ENCODE measurements at places on chromosomes 11 and 22. TPM values are rescaled to one million over a fixed set of nuclear protein-coding genes. Genes with fewer than 3 reads are reported as not detected.
A peak's percentile ranks its signal among the peaks of the same experiment; 100 is the strongest.

DNA sequence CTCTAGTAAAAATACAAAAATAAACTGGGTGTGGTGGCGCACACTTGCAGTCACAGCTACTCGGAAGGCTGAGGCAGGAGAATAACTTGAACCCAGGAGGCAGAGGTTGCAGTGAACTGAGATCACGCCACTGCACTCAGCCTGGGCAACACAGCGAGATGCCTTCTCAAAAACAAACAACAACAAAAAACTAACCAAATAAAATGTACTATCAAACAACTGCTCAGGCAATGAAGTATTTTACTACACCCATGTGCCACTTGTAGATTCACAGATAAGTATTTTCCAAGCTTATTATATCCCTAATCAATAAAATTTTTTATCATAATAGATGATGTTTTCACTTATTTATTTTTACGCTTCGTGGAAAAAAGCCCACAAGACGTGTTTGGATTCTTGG lies 924 bp downstream of the C11orf65 start:
- DNase-seq = no peak

PGA5 gene
- 2.1 TPM for polyA plus RNA-seq

GRCh38 chr22:30754971-30755758 lies 60.5 kb downstream of the OSBP2 start:
- DNase-seq = peak; percentile 67

SERPIND1 gene
- polyA plus RNA-seq = not detected

- no peak for DNase-seq
These were observed 35.5 kb downstream of the RNF141 start for GRCh38 chr11:10505278-10506007.

OR10D3 gene
- not detected for polyA plus RNA-seq

FAM227A gene
- polyA plus RNA-seq = 0.76 TPM

CLCF1 gene
- 4.0 TPM for polyA plus RNA-seq

DNA sequence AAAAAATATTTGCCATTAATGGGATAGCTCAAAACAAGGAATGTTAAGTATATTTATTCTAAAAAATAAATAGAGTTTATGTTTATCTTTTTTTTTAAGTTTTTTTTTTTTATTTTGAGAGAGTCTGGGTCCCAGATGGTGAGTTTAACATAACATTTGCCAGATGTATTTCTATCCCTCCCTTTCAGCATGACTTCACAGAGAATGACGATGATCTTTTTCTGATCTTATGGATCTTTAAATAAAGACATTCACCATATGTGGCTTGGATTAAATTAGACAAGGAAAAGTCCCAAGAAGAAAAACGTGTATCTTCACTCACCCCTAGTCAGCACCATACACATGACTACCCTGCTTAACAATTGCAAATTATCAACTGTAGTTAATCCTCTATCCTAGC lies 839.8 kb upstream of the CNTN5 start:
- peak; percentile 6 for DNase-seq

DNA sequence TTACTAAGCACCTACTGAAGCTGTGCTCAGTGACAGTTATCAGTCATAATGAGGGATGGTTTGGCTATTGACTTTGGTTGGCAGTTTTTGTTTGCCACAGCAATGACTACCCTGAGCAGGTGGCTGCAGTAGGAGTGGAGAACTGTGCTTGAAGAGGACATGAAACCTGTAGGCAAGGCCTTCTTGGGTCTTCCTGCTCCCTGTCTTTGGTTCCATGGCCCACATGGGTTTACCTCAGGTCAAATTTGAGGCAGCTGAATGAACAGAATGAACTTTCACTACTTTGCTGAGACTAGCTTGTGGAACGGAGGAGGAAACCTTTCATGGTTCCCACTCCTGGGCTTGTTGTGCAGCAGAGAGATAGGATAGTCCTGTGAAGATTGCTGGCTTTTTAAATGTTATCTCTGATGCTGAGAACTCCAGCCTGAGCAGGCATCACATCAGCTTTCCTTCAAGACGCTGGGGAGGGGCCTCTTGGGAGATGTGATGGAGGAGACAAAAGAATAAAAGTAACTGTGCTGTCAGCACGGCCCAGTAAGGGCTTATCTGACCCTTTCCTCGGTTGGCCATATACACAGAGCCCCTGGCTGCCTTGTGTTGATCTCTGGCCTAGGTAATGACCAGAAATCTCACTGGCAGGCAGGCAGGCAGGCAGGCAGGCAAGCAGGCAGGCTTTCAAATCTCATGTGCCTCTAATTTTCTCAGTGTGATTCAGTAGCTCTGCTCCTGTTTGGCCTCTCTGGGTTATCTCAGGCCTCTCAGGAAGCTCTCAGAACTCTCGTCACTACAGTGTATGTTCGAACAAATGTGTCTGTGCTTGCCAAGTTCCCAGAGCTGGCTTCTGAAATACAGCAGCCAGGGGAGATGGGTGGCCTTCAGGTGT lies 12.0 kb downstream of the STIM1 start:
- peak; percentile 33 for DNase-seq

DNA sequence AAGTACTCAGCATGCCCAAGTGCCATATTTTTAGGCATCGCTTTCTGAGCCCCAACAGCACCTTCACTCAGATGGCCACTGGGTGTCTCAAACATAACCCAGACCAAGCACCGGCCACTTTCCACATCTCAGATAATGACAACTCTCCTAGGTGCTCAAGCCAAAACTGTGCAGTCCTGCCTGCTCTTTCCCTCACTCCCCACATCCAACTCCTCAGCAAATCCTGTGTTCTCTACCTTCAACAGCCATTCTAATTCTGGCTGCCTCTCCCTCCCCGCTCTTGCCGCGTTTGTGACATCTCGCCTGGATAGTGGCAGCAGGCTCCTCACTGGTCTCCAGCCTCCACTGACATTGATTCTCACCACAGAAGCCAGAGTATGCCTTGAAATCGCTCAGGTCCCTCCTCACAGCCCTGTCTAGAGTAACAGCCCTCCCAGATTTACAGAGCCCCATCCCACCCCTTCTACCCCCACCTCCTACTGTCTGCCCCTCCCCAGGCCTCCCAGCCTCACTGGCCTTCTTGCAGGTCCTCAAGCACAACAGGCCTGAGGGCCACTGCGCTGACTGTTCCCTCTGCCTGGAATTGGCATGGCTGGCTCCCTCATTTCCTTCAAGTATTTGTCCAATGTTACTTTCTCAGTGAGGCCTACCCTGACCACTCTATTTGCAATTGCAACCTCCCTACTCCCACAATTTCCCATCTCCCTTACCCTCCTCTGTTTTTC lies 1.3 kb upstream of the PHETA2 start:
- no peak for DNase-seq

DNA sequence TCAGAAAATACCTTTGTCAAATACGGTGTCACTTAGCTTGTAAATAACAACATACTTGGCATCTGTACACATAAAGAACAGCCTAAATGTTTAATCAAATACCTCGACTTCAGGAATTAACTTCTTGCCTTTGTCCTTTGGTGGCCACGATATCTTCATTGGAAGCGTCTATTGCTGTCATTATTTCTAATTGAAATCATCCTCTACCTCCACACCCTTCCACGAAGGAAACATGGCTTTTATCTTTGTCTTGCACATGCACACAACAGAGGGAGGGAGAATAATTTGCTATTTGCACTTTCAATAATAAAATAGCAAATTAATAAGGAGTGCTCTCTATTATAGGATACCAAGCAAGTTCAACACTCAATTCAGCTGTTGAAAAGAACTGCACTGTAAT lies 25.8 kb upstream of the SOX6 start:
- no peak for DNase-seq

DNA sequence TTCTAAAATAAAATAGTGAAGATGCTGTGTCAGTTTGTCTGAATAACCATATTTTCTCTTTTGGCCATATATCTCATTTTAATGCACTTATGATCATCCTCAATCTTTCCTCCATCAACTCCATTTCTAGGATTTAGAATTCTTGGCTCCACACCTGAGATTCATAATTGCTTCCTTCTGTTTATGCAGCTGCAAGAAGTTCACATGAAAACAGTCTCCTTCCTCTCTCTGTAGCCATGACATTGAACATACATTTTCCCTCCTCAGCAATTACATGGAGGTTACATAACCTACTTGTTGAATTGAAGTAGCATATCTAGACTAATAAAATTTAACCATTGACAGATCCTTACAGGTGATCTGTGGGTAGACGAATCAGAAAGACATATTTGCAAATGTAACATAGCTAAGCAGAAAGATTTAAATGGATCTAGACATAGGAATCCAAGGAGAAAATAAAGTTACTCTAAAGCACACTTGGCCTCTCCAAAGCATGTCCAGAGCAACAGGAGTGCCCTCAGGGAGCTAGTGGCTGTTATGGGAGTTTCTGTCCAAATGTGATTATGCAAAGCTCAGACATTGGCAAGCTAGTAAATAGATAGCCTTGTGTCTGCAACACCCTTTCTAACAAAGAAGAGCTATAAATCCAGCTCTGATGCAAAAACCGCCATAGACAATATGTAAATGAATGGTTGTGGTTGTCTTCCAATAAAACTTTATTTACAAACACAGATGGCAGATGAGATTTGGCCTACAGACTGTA lies 119.9 kb upstream of the MPPED2 start:
- peak; percentile 91 for DNase-seq

GRCh38 chr11:71221201-71221600 lies 31.2 kb downstream of the SHANK2 start:
- DNase-seq = no peak

DNA sequence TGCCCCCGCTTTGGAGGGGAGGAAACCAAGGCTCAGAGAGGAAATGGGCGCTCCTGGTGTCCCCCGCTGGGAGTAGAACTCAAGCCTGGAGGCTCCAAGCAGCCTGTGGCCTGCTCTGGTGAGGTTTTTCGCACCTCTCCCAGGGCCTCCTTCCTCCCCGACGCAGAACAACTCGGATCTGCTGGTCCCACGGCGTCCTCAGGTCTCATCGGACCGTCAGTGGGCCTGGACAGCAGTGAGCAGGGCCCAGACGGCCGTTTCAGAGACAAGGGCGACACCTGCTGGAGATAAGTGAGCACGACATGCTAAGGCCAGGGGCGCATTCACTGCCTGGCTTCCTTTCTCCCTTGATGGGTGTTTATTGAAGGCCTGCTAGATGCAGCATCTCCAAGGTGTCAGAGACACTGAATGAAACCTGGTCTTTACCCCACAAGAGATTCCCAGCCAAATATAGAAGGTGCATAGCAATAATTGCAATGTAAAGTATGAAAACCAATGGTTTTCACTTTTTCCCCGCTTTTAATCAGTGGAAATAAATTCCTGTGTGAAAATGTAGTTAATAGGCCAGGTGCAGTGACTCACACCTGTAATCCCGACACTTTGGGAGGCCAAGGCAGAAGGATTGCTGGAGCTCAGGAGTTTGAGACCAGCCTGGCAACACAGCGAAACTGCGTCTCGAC lies 26.9 kb upstream of the CD82 start:
- DNase-seq = peak; percentile 78

GRCh38 chr22:44437216-44438055 lies 60.6 kb downstream of the RTL6 start:
- no peak for DNase-seq

TRIM51 gene
- not detected for polyA plus RNA-seq

DNA sequence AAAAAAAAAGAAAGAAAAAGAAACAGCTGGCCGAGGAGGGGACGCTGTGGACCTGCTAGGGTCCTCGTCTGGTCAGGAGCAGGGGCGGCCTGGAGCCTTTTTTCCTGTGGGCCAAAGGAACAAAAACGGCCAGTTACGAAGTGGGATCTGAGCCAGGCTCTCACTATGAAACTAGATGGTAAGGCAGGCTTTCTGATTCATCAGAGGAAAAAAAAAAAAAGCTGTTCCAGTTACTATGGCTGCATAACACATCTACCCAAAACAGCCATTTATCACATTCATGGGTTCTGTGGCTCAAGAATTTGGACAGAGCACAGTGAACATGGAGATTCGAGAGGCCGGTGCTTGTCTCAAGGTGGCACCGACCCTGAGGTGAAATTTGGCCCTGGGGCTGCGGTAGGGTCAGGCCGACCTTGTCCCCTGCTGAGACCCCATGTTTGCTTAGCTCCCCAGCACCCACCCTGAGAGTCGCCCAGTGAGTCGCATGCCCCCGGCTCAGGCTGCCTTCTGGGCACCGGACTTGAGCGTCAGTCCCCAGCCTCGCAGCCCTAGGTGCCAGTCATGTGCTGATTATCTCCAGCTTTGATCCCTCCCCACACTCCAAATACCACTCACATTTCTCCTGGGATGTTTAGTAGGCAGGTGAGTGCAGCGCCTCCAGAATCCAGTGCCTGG lies 34.2 kb downstream of the MRGPRD start:
- DNase-seq = peak; percentile 81

DNA sequence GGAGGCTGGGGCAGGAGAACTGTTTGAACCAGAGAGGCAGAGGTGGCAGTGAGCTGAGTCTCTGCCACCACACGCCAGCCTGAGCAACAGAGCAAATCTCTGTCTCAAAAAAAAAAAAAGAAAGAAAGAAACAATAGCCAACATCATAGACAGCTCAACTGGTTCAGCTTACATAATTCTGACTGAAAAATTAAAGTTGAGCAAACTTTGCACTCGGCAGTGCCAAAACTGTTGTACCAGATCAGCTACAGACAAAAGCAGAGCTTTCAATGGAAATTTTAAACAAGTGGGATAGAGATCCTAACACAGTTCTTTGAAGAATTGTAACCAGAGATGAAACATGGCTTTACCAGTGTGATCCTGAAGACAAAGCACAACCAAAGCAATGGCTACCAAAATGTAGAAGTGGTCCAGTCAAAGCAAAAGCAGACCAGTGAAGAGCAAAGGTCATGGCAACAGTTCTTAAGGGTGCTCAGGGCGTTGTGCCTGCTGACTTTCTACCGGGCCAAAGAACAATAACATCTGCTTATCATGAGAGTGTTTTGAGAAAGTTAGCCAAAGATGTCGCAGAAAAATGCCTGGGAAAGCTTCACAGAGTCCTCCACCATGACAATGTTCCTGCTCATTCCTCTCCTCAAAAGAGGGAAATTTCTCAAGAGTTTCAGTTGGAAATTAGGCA lies 59.3 kb downstream of the TTC28 start:
- DNase-seq = no peak

GRCh38 chr22:38181453-38182200 lies at the start of gene PLA2G6:
TSS of gene PLA2G6 (minus strand) at chr22:38181830. CDS start at chr22:38169426, 12,404 bp downstream.
- DNase-seq = peak; percentile 100

FXYD6 gene
- polyA plus RNA-seq = 173 TPM

- DNase-seq = peak; percentile 1
These were observed 14.3 kb downstream of the OR52K1 start for GRCh38 chr11:4496557-4497248.

DNA sequence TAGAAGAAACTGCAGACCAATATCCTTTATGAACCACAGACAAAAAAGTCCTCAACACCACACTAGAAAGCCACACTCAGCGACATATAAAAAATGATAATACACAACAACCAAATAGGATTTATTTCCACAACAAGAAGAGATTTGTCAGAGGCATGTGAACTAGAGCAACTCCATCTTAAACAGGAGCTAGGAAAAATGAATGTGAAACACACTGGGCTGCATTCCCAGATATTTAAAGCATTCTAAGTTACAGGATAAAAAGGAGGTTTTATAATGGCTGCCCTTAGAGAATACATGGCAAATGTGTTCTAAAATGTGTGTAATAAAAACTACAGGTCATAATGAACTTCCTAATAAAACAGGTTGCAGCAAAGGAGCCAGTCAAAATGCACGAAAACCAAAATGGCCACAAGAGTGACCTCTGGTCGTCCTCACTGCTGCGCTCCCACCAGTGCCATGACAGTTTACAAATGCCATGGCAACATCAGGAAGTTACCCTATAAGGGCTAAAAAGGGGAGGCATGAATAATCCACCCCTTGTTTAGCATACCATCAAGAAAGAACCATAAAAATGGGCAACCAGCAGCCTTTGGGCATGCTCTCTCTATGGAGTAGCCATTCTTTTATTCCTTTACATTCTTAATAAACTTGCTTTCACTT lies 21.8 kb downstream of the XKR3 start:
- DNase-seq = no peak

- DNase-seq = no peak
These were observed 80.1 kb downstream of the DBX1 start for GRCh38 chr11:20080032-20080685.
